Upper lobe of right lung (tissue), 1 donor: ENCODE measurements at places on chromosomes 3 and 15. TPM values are rescaled to one million over a fixed set of nuclear protein-coding genes. Genes with fewer than 3 reads are reported as not detected.

Gene GOLGA8T
- 0.20 TPM for total RNA-seq

DNA sequence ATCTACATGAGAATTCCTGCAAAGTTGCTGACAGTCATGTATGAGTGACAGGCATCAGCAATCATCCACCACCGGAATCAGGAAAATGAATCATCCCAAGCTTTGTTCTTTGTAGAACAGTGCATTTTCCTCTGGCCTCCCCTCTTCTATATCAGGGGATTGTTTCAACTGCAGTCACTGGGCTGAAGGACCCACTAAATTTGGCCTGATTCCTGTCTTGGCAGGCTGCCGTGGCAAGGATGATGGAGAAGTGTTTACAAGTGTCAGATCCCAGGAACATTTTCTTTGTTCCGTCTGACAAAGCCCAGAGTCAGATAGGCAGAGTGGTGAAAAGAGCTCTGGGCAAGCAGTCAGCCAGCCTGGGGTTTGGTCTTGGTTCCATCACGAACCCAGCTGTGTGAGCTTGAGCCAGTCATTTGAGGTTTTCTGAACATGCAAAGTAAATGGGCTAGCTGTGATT lies 175.1 kb upstream of the TSC22D2 start:
- no peaks in the 10 kb centered on the region for H3K36me3 ChIP-seq
- H3K27me3 ChIP-seq: no peaks in the 10 kb centered on the region
- no peak overlapping the region for H3K27ac ChIP-seq

- no peaks in the 10 kb centered on the region for H3K27me3 ChIP-seq
- no peaks in the 10 kb centered on the region for H3K36me3 ChIP-seq
- no peak overlapping the region for H3K27ac ChIP-seq
- no peak overlapping the region for H3K4me3 ChIP-seq
- DNase-seq: no peak
- H3K4me1 ChIP-seq: no peaks in the 10 kb centered on the region
Measured at GRCh38 chr3:71710906-71711494, 14.2 kb downstream of the EIF4E3 start.

DNA sequence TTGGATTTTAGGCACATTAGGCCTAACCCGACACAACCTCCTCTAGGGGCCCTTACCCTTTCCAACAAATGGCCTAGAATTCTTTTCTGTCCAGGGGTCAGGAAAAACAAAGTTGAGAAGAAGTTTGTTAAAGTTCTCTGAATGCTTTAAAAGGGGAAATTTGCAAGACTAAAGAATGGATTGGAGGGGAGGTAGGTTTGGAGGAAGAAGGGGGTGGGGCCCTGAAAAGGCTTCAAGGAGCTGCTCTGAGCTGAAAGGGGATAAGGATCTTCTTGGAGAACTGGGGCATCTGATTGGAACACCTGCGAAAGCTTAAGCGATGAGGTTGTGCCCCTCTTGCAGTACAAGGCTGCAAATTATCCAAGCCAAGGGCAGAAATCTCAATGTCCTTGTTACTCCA lies 3.9 kb upstream of the SENP2 start:
- H3K36me3 ChIP-seq: no peaks in the 10 kb centered on the region
- no peak overlapping the region for H3K4me3 ChIP-seq
- no peak overlapping the region for H3K27ac ChIP-seq
- peaks cover 12% of the 10 kb centered on the region for H3K4me1 ChIP-seq
- no peak for DNase-seq

GRCh38 chr3:187994221-187995042 lies 159.5 kb upstream of the LPP start:
- H3K36me3 ChIP-seq: no peaks in the 10 kb centered on the region
- no peaks in the 10 kb centered on the region for H3K27me3 ChIP-seq
- H3K27ac ChIP-seq: no peak overlapping the region
